ENCODE measurements at places on chromosomes 7 and 10.

DNA sequence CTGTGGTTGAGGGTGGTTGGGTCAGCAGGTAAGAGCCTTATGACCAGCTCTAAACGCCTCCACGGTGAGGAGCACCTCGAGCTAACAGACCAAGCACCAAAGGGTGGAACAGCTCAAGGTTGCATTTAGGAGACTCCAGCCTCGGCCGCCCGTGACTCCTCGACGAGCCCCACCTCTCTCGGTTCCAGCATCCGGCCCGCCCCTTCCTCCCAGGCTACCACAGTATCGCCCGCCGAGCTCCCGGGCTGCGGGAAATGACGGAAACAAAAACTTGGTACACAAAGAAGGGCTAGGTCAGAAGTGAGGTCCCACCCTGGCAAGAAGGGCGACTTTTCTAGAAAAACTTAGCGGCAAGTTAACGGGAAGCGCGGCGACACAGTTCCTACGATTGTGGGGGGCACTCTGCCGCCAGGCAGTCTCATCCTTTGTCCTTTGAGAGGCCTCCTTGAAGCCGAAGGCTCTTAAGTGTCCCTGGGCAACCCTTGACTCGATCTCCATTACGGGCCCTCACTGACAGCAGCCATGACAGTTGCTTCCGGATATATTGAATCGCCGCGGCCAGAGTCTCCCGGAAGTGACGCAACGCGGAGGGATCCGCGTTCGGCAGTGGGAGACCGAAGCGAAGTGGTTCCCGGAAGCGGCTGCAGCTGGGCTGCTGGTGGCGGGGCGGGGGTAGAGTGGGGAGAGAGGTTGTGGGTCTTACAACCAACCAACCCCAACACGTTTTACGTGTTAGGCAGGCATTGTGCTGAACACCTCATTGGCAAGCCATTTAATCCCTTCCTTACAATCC is 40.2 kb upstream of the ZNF518A start:
- peak; percentile 88 for DNase-seq

DNA sequence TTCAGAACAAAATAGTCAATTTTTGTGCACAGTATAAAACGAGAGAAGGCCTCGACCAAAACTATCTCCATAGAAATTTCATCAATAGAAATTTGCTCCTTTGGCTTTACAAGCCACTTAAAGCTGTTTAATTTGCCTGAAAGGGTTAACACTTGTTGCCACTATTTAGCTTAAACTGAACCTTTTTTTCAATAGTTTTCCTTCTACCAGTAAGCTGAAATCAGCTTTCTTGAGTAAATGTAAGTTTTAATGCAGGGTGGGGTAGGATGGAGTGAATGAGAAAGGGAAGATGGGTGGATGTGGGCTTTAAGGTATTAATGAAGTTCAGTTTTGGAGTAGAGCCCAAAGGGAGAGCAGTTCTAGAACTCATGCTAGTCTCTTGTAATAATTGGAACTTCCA is 39.5 kb downstream of the ARL4A start:
- no peak for DNase-seq

DNA sequence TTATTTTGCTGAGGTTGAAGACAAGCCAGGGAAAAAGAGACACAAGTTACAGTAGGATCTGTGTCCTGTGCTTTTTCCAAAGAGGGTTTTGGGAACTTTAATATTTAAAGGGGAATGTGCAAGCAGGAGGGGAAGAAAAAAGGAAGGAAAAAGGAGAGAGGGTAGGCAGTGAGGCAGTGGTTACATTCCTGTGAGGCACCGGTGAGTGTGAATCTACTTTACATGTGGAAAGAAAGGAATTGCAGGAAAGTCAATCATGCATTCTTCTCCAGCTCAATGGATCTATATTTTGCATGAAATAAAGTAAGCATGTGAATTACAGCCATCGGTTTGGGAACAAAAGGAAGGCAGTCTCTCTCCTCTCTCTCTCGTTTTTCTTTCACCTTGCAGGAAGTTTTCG is 12.6 kb upstream of the DYNC2I1 start:
- DNase-seq: no peak

GRCh38 chr10:34016576-34016975 is 682.1 kb upstream of the NRP1 start:
- no peak for DNase-seq

DNA sequence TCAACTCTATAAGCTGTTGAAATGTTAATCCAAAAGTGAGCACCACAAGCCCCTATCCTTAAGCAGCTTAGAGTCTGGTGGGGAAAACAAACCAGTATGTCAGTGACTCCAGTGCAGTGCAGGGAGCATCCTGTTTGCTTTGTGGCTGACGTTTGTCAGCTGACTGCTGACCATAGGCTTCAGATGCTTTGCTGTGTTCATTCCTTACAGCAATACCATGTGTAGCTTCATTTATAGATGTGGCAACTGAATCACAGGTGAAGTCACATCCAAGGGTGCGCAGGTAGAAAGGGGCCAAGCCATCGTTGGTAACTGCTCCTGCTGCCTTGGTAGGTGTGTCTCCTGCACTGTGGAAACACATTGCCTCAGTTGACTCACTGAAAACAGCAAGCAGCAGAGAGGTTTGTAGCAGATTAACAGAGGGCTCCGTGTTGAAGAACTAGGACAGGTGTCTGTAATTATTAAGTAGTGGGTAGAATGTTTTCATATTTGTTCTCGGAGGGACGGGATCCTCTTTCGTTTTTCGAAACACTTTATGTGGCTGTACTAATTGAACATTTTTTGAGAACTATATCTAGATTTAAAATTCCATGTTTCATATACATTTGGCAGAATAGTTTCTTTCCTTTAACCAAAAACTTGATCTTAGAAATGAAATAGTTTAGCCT is 2.0 kb downstream of the INSIG1 start:
- DNase-seq: no peak

Measured in DMS153 (cell line).